ENCODE measurements at places on chromosomes 12 and 14.

DNA sequence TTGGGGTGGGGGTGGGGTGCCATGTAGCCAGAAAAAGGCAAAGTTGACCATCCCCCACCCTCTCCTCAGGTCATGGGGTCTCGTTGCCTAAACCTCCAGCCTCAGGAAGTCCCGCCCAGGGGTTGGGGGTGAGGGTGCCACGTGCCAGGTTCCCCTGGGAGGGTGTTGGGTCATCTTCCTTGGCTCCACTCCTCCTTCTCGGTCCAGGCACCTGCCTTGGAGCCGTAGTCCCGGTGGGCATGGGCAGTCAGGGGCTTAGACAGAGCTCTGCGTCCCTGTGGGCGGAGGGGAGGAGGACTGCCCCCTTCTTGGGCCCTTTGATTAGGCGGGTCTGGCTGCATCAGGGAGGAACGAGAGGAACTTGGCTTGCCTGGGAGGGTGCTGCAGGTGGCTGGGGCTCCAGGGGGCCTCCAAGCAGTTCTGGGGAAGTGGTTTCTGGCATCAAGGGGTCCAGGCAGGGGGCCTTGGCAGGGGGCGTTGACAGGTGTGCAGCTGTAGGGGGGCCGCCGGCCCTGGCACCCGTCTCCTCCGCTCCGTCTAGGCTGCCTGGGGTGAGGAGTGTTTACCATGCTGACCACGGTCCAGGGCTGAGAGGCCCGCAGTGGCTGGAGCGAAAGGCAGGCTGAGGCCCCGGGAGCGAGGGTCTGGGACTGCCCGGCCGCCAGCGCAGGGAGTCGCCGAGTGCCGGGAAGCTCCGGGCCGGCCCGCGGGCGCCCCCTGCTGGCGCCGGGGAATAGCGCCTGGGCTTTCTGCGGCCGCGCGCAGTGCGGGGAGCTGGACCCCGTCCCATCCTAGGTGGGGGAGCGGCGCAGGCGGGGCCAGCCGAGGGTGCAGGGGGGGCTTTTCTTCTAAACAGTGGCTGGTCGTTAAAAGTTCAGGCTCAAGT is 7.9 kb downstream of the SETD1B start:
- DNase-seq, result peak; percentile 56

GRCh38 chr12:106780010-106780631 is 5.6 kb downstream of the RIC8B start:
- no peak for DNase-seq

DNA sequence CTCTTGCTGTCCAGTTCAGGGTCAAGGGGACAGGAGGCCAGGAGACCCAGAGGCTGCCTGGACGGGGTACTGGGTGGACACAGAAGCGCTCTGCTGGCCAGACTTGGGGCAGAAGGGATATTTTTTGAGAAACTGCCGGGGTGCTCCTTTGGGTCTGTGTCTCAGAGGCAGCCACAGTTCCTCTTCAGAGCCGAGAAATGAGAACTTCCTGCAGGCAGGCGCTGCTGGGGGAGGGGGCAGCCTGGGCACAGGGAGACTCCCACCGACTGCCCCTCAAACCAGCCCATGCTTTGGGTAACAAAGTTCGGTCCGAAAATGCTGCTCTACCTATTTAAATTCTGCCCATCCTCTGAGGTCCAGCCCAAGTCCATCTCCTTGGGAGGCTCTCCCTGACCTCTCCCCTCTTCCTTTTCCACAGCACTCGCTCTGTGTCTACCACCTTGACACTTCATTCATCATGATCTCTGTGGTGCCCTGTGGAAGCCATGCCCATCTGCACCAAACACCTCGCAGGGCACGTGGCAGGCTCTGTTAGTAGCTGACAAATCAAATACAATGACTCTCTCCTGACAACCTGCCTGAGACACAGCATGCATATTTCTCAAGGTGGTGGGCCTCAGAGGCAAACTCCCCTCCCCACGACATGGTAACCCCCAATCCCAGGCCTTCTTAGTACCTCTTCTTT is 16.4 kb downstream of the HDAC7 start:
- DNase-seq, result no peak

DNA sequence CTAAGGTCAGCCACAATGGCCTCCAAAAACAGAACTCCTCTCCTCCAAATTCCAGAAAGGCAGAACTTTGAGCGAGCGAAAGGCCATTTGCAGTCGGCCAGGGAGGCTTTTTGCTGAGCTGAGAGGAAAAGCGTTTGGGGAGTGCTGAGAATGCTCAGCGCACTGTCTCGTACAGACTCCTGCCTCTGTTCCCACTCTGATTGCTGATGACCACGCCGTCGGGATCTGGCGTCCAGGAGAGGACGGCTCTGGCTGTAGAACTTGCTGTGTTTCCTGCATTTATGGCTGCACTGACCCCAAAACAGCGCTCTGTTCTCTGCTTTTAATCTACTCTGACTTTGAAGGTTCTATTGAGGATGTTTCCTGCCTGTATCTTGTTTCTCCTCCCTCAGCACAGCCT is 82.4 kb upstream of the WSCD2 start:
- no peak for DNase-seq

DNA sequence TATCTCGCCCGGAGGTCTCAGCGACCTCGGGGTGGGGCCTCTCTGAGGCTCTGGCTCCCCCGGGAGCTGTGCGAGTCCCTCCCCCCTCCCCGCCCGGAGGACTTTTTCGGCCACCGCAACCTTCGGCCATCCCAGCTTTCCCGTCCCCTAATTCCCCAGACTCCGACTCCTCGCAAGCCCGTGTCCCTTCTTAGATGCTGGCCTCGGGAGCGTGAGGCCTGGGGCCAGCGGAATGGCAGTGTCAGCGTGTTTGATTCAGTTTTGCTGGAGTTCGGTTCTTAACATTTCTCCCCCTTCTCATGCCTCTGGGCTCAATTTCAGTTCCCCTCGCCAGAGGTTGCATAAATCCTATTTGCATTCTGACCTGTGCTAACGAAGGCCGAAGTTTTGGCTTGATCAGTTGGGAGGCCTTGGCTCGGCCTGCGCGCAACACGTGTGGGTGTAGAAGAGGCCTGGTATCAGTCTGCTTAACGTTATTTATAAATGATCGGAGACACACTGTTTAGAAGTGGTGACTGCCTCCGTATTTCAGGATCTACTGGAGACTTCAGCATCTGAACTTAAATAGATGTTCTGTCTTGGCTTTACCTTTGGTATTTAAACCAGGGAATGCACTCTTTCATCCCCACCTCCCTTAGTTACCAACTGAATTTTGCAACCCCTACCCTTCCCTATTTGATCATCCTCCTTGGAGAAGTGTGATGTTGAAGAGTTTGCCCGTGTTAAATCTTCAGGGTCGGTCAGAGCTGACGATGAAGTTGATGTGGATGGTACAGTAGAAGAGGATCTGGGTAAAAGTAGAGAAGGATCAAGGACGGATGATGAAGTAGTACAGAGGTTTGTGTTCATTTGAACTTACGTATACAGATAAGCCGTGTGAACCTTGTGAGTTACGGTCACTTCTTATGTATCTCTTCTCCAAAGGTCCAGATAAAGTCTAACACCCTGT is 851 bp downstream of the HSP90B1 start:
- DNase-seq, result no peak

- DNase-seq, result no peak
Measured at GRCh38 chr12:116990971-116991966, 80.5 kb downstream of the FBXW8 start.

GRCh38 chr12:117582135-117582784 is 220.8 kb upstream of the NOS1 start:
- DNase-seq, result no peak

DNA sequence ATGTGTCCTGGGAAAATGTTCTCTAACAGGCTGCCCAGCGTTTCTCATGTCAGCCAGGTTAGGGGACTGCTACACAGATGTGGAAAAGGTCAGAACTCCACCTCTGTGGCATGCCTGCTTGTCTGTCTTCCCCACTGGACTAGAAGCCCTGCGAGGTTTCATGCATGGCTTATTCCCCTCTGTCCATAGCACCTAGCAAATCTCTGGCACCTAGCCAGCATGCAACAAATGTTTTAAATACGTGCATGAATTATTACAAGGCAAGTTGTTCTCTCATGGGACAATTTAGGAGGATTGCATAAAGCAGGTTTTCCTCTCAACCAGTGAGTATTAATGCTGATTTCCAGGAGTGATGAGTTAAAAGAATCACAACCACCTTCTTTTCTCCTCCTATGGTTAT is 21.4 kb upstream of the KCNK13 start:
- DNase-seq, result no peak

GRCh38 chr12:28021704-28022103 is 49.2 kb upstream of the PTHLH start:
- peak; percentile 71 for DNase-seq

DNA sequence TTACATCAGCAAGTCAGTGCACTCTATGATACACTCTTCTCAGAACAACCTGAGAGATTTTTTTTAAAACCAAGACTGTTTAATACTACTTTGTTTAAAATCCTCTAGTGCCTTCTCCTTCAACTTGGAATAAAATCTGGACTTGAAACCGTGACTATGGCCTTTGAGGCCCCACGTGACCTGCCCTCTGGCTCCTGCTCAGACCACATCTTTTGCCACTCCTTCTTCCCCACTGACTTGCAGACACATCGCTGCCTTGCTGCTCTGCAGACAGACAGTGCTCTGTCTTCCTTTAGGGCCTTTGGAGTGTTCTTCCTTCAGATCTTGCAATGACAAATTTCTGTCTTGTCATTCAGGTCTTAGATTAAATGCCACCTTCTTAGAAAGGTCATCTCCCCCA is 48.5 kb downstream of the TTC8 start:
- no peak for DNase-seq

DNA sequence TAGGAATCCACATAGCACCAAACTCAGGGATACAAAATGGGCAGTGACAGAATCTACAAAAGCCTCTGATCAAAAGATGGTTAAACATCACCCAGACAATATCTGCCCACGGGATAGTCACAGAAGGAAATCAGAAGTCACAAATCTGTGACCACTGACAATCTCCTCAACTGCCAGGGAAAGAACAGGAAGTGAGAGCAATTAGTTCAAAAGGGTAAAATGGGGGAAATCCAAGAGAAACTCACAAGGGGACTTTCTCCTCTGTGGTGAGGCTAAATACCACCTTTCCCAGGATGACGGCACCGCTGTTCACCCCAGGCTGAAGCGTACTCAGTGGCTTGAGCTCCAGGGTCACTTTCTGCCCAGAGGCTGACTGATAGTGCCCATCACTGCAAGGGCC is 10.7 kb downstream of the TTC5 start:
- DNase-seq, result no peak

GRCh38 chr12:44385964-44386363 is 490.2 kb downstream of the NELL2 start:
- no peak for DNase-seq

DNA sequence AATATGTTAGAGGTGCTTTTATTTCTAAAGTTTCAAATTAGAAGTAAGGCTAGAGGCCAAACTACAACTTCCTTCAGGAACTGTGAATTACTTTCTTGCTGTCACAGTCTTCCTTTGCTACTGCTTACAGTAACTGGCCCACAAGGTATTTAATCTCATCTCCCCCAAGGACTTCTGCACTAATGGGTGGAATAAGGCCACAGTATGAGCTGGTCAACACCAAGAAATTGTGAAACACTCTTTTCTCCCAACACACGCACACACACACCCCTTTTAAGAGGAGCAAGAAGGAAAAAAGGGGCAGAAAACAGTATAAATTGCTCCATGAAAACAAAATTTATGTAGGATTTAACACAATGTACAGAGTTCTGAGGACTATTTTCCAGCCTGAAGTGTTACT is 45.6 kb downstream of the SCAF11 start:
- DNase-seq, result no peak

DNA sequence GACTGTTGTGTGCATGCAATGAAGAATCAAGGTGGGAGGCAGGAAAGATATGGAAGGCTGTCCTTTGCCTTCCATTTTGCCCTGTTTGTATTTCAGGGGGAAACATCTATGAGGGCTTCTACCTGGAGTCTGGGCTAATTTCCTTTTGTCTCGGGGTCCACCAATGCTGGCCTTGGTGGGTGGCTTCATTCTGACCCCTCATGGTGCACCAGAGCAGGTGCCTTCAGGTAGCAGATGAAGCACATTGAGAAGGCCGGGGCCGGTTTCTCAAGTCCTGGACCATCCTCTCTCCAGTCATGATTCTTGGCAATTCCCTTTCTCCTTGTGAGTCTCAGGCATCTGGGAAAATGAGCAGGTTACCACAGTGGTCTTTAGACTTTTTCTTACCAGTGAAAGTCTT is 47.2 kb downstream of the RPH3A start:
- DNase-seq, result no peak

- no peak for DNase-seq
Measured at GRCh38 chr12:73221836-73222235, 949.7 kb downstream of the TRHDE start.

- peak; percentile 29 for DNase-seq
Measured at GRCh38 chr12:122836027-122836921, 1.0 kb downstream of the HIP1R start.

GRCh38 chr14:92651106-92651757 is 97.2 kb downstream of the LGMN start:
- no peak for DNase-seq

Measured in NCI-H774 (cell line).